Kidney (tissue), 22 donors: ENCODE measurements at places on chromosomes 3 and 15. TPM values are rescaled to one million over a fixed set of nuclear protein-coding genes. Genes with fewer than 3 reads are reported as not detected.
A peak's percentile ranks its signal among the peaks of the same experiment; 100 is the strongest.

Gene BSN
- 1.3 TPM for total RNA-seq

Gene UACA
- total RNA-seq: 92.7 TPM

Gene MIX23
- 27.9 TPM for total RNA-seq

Gene GOLGA8T
- total RNA-seq: not detected

Gene C15orf62
- 1.4 TPM for total RNA-seq

Gene ACTC1
- 25.0 TPM for total RNA-seq

Gene STAC
- 6.2 TPM for total RNA-seq

- no peak overlapping the region for H3K27ac ChIP-seq
- H3K27me3 ChIP-seq: no peaks in the 10 kb centered on the region
- DNase-seq: no peak
- H3K4me3 ChIP-seq: no peak overlapping the region
- H3K36me3 ChIP-seq: no peaks in the 10 kb centered on the region
- no peaks in the 10 kb centered on the region for H3K4me1 ChIP-seq
These were observed 171.5 kb upstream of the NANOGP8 start for GRCh38 chr15:35256551-35256950.

DNA sequence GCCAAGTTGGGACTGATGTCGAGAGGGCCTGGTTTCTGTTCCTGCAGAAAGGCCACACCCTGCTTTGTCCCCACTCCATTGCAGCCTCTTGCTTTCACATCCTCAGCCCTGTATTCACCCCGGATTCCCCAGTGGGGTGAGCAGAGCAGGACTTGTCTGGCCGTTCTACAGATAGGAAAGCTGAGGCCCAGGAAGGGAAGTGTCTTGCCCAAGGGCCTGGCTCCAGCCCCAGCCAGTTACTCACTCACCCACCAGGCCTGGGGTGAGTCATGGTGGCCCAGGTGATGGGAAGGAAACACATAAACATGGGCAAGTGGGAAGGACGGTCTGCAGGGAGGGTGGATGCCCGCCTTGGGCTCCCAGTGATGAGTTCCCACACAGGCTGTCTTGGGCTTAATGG lies 6.1 kb upstream of the DUSP7 start:
- H3K4me1 ChIP-seq: no peaks in the 10 kb centered on the region
- no peak overlapping the region for H3K27ac ChIP-seq
- H3K4me3 ChIP-seq: no peak overlapping the region
- no peak for DNase-seq

- no peaks in the 10 kb centered on the region for H3K4me1 ChIP-seq
- no peaks in the 10 kb centered on the region for H3K36me3 ChIP-seq
- no peak overlapping the region for H3K27ac ChIP-seq
- H3K27me3 ChIP-seq: no peaks in the 10 kb centered on the region
- no peak overlapping the region for H3K4me3 ChIP-seq
- DNase-seq: no peak
These were observed 328.0 kb downstream of the UACA start for GRCh38 chr15:70435369-70435768.

DNA sequence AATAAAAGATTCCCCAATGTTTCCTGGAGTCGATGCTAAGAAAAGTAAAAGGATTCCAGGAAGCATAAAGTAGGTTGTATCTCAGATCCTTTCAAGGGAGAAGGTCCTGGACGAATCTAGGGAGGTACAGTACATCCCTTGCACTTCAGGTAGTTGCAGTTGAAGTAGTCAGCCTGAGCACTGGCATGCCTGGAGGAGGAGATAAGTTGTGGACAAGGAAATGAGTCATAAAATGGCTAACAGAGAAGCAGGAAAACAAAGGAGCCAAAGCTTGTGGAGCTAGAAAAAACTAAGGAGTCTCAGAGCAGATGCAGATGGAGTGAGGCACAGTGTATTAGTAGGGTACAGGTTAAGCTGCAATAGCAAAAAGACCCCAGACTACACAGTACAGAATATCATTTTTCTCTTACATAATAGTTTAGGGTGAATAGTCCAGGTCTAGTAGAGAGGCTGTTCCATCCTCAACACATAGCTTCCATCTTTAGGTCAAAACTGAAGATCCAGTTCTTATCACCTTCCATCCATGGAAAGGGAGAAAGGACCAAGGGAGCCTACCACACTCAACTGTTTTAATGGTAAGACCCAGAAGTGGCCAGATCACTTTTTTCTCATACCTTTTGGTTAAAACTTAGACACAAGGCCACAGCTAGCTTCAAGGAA lies 41.3 kb downstream of the COL6A5 start:
- DNase-seq: no peak
- no peaks in the 10 kb centered on the region for H3K36me3 ChIP-seq
- H3K4me1 ChIP-seq: no peaks in the 10 kb centered on the region
- no peak overlapping the region for H3K27ac ChIP-seq
- no peaks in the 10 kb centered on the region for H3K27me3 ChIP-seq
- H3K4me3 ChIP-seq: no peak overlapping the region

GRCh38 chr3:58564054-58564453 lies 13.1 kb downstream of the FAM107A start:
- no peak overlapping the region for H3K4me3 ChIP-seq
- H3K27ac ChIP-seq: no peak overlapping the region
- DNase-seq: no peak
- H3K27me3 ChIP-seq: no peaks in the 10 kb centered on the region
- H3K4me1 ChIP-seq: no peaks in the 10 kb centered on the region
- peaks cover 2% of the 10 kb centered on the region for H3K36me3 ChIP-seq

DNA sequence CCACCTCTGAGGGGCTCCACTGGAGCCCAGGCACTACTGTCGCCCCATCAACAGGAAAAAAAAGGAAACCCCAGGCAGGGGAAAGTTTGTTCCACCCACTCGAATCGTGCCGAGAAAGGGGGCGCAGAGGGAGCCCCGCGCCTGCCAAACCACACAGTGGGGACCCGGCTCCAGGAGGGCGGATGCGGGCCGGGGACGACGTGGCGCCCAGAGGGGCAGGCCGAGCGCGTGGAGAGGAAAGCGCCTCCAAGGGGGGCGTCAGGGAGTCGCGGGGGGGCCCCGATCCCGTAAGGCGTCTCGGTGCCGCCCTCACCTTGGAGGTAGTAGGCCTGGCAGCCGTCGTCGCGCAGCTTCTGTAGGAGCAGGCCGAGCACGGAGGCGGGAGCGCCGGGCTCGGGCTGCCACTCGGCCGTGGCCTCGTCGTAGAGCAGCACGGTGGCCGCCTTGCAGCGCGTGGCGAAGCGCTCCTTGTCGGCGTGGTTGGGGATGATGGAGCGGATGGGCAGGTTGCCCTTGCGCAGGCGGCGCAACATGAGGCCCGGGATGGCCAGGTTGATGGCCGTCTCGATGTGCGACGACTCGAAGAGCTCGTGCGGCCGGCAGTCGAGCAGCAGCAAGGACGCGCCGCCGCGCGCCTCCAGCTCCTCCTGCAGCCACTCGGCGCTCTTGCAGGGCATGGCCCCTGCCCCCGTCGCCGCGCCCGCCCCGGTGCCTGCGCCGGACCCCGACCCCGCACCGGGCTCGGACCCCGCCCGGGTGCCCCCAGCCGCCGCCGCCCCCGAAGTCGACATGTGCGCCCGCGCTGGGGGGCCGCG lies 627 bp downstream of the DUSP7 start:
- H3K4me1 ChIP-seq: peaks cover 44% of the 10 kb centered on the region
- no peaks in the 10 kb centered on the region for H3K27me3 ChIP-seq
- peaks cover 7% of the 10 kb centered on the region for H3K36me3 ChIP-seq
- peak; percentile 78 for DNase-seq
- H3K4me3 ChIP-seq: peak overlapping the region; percentile 74

- H3K4me1 ChIP-seq: no peaks in the 10 kb centered on the region
- no peaks in the 10 kb centered on the region for H3K27me3 ChIP-seq
- H3K4me3 ChIP-seq: no peak overlapping the region
- H3K27ac ChIP-seq: no peak overlapping the region
- no peaks in the 10 kb centered on the region for H3K36me3 ChIP-seq
These were observed 469.1 kb downstream of the SOX2 start for GRCh38 chr3:182180654-182181385.

DNA sequence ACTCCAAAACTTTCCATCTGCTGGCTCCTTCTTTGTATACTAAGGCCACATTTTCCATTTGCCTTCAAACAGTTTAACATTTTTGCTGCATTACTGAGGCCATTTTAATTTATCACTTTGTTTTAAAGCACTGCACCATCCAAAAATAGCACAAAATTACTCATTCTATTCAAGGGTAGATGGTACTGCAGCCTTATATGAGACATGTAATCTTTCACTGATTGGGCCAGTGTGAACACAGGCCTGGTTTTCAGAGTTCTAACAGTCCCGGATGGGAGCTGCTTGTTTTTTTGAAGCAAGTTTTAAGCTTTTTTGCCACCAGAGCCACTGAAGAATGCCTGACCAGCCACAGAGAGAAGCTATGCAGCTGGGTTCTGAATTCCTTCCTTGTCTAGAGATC lies 172.3 kb upstream of the TSC22D2 start:
- no peak overlapping the region for H3K4me3 ChIP-seq
- DNase-seq: no peak
- no peak overlapping the region for H3K27ac ChIP-seq
- H3K27me3 ChIP-seq: no peaks in the 10 kb centered on the region

GRCh38 chr3:128998561-128998960 lies 2.5 kb upstream of the EFCC1 start:
- H3K4me1 ChIP-seq: no peaks in the 10 kb centered on the region
- no peak for DNase-seq
- H3K27me3 ChIP-seq: peaks cover 18% of the 10 kb centered on the region
- no peak overlapping the region for H3K4me3 ChIP-seq
- no peak overlapping the region for H3K27ac ChIP-seq
- H3K36me3 ChIP-seq: no peaks in the 10 kb centered on the region

DNA sequence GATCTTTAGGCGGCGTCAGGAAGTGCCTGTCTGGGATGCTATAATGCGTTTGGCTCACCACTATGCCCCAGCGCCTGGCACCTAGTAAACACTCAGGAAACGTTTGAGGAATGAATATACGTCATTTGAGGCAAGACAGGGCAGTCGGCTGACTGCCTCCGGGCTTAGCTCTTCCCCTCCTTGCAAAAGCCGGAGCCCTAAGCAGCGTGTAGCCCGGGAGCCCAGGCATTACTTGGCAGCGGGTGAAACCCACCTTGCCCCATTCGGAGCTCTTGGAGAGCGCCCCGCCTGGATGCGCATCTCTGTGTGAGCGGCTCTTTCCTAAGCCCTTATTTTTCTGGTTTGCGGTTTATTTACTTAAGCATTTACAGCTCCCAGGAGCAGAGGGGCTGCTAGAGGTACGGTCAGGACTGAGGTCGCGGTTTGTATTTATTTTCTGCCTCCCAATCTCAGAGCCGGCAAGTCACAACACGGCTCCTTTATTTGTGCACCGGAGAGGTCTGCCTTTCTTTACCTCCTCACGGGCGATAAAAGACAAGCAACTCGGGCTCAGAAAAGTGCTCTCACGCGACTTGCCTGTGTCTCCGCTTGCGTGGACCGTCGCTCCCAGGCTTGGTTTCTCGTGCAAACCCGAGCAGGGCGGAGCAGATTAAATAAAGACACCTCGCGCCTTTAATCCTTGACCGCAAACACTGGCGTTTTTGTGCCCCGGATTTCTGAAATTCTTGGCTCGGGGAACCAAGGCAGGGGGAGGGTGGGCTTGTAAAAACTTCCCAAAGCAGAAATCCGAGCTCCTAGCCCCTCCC lies 737 bp upstream of the ITPR1 start:
- no peaks in the 10 kb centered on the region for H3K27me3 ChIP-seq
- H3K4me1 ChIP-seq: peaks cover 5% of the 10 kb centered on the region
- no peaks in the 10 kb centered on the region for H3K36me3 ChIP-seq
- H3K27ac ChIP-seq: peak overlapping the region; percentile 82
- DNase-seq: peak; percentile 84
- H3K4me3 ChIP-seq: peak overlapping the region; percentile 91

DNA sequence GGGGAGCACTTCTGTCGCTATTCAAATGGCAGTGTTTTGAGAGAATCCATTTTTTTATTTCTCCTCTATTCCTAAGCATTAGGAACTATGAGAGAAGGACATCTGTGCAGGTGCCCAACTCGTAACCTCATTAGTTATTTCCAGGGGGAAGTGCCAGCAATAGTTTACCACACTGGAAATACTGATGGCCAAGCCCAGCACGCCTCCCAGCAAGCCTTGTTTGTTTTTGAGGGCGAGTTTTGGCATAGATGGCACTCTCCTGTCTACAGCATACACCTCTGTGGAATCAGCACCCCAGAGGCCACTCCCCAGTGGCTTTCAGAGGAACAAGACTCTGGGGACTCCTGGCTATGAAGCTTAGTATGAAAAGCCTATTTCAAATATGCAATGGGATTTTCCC lies 36.6 kb downstream of the FAN1 start:
- no peak overlapping the region for H3K27ac ChIP-seq
- no peaks in the 10 kb centered on the region for H3K4me1 ChIP-seq
- peaks cover 29% of the 10 kb centered on the region for H3K36me3 ChIP-seq

DNA sequence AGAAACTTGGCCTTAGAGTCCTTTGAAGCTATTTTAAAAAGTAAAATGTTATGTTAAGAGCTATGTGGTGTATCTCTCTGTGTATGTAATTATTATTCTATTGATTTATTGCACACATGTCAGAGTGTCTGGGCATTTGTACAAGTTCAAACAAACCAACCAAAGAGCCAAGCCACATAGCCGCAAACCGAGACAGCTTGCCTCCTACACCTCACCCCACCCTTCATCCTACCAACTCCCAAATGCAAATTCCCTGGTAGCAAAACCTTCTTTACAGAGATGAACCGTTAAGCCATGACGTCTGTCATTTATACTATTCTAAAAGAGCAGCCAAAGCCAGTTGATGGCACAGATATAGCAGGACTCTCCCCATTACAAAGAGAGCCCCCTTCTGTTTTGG lies 332.3 kb downstream of the ERC2 start:
- no peaks in the 10 kb centered on the region for H3K36me3 ChIP-seq
- H3K4me1 ChIP-seq: no peaks in the 10 kb centered on the region

GRCh38 chr15:22868495-22868894 lies 30.0 kb downstream of the NIPA2 start:
- no peak overlapping the region for H3K4me3 ChIP-seq
- no peak for DNase-seq
- H3K27me3 ChIP-seq: no peaks in the 10 kb centered on the region
- peaks cover 4% of the 10 kb centered on the region for H3K36me3 ChIP-seq
- H3K27ac ChIP-seq: no peak overlapping the region
- H3K4me1 ChIP-seq: no peaks in the 10 kb centered on the region

GRCh38 chr15:91488452-91488851 lies 365.1 kb upstream of the SLCO3A1 start:
- no peak for DNase-seq
- H3K27ac ChIP-seq: no peak overlapping the region
- no peak overlapping the region for H3K4me3 ChIP-seq
- H3K27me3 ChIP-seq: no peaks in the 10 kb centered on the region

GRCh38 chr3:4416961-4417360 lies 50.1 kb downstream of the SUMF1 start:
- no peak overlapping the region for H3K27ac ChIP-seq
- H3K4me3 ChIP-seq: no peak overlapping the region
- H3K36me3 ChIP-seq: peaks cover 13% of the 10 kb centered on the region
- no peak for DNase-seq

GRCh38 chr3:178385280-178385952 lies 150.8 kb upstream of the KCNMB2 start:
- no peak for DNase-seq
- no peaks in the 10 kb centered on the region for H3K4me1 ChIP-seq
- H3K36me3 ChIP-seq: no peaks in the 10 kb centered on the region
- no peaks in the 10 kb centered on the region for H3K27me3 ChIP-seq
- no peak overlapping the region for H3K4me3 ChIP-seq
